ENCODE measurements at places on chromosomes 4 and X.

GRCh38 chr4:168919706-168920324, 90.2 kb downstream of the CBR4 start:
- DNase-seq, result no peak

GRCh38 chrX:125205133-125205917, 114.3 kb upstream of the TEX13C start:
- DNase-seq, result no peak

DNA sequence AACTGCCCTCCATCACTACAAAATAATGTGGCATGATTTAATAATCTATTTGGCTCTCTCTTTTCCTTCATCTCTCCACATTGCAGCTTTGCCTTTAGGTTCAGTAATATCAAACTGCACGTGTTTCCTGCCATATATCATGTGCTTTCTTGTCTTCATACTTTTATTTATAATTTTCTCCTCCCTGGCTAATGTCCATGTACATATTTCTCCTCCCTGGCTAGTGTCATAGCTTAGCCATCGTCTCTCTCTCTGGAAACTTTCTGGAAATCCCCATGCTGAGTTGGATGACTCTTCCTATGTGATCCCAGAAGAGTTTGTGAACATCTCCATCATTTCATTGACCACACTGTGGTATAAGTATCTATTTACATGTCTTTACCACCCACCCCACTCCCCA, 21.3 kb upstream of the PDGFC start:
- no peak for DNase-seq

- DNase-seq, result no peak
Measured at GRCh38 chr4:175514174-175514573, 297.9 kb downstream of the GPM6A start.

- DNase-seq, result no peak
Measured at GRCh38 chr4:16573739-16574138, 324.7 kb downstream of the LDB2 start.

DNA sequence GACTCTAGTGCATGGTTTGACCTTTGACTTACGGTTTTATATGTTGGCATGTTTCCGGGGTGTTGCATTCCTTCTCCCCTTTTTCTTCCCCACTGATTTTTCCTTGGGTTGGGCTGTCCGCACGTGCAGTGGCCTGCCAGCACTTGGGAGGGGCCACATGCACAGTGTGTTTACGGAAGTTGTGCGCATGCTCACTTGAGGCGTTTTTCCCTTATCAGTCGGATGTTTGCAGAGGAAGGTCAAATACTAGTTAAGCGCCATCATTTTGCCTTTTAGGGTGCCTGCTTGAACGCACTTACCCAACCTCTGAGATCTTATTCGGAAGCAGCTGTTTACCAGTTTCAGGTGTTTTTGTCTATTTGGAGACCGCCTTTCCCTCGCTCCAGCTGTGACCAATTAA, 653.9 kb upstream of the AADAT start:
- no peak for DNase-seq

DNA sequence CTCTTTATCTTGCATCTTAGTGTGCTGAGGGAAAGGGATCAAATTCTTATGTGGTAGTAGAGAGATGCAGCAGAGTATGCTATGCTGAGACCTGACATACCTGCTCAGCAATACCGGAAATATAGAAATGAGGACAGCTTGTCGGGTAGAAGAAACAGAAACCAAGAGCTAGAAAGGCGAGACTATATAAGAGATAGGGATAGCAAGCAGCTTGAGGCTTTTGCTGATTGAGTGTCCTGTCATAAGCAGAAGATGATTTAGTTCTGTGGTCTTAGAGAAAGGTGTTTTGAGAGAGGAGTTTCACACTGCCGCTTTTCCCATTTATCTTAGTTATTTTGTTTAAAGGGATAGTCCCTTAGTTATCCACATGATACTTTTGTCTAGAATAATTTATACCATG, 31.7 kb downstream of the USP9X start:
- no peak for DNase-seq

DNA sequence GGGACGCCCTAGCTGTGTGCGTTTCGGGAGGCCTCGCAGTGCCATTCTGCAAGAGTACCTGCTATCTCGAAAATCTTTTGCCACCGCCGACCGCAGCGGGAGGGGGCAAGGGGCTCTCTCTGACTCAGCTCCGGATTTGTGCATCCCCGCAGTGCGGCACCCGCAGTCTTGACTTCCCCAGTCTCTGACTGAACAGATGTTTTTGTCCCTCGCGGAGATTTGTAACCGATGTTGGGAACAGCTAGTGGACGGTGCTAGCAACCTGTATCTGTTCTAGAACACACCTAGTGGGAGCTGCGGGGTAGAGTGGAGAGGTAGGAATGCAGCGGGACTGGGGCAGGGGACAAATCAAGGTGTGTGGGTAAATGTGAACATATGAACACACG, 17.2 kb downstream of the NKX6-1 start:
- DNase-seq, result no peak

DNA sequence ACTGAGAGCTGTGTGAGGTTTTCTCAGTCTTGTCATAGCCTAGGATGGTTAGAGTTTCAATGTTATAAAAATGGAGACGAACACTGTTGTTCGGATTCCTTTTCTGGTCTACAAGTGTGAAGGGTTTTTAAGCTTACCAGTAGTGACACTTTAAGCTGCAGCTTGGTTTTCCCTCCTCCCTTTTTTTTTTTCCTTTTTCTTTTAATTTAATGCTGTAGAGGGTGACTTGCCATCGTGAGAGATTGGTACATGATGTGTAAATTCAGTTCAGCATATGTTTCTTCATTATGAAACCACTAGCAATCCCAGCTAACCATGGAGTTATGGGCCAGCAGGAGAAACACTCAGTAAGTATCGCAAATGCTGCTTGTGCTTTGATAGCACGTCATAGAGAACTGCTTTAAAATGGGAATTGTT, 165.0 kb downstream of the RAPGEF2 start:
- DNase-seq, result no peak

DNA sequence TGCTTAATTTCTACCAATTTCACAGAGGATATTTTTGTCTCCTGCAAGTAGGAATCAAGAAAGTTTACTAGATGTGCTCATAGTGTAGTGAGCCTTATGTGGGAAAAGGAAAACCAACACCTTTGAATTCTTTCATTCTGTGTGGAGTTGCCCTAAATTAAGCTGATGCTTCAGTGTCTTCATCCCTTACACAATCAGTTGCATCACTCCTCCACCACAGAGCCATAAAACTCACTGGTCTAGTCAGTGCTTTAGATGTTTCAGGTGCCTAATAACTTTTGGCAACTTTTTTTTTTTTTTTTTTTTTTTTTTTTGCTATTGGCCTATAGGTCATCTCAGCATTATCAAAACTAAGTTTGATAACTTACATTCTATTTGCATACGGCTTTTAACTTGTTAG, 41.5 kb downstream of the HHIP start:
- no peak for DNase-seq

DNA sequence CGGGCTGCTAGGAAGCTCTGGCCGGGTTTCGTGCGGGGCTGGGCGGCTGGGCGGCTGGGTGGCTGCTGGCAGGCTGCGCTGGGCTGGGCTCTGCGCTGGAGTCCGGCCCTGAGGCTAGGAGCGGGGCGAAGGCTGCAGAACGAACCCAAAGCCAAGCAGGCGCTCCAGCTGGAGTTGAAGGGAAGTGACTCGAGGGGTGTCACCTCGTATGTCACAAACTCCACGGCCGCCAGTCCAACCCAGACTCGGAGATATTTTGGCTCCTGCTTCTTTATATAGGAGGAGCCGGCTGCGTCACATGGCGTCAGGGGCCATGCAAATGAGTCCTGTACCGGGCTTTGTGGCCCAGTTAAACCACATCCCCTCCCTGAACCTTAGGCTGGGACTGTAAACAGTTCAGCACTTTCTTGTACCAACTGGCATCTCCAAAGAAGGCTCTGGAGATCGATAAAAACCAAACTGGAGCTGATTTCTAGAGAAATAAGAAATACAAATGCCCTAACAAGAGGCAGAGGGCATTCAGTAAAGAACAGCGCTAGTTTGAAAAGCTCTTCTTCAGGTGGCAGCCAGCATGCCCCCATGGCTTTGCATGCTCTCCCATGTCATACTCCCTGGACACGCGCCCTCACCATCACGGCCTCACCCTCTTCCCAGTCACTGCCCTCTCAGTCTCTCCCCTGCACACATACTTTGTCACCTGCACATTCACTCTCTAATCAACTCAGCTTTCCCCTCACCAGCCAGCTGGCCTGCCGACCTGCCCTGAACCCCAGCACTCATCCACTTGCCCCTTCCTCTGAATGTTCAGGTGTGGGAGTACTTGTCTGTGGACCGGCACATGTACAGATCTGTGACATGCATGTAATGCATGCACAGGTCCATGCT, 58.5 kb downstream of the TSC22D3 start:
- DNase-seq, result peak; percentile 73

DNA sequence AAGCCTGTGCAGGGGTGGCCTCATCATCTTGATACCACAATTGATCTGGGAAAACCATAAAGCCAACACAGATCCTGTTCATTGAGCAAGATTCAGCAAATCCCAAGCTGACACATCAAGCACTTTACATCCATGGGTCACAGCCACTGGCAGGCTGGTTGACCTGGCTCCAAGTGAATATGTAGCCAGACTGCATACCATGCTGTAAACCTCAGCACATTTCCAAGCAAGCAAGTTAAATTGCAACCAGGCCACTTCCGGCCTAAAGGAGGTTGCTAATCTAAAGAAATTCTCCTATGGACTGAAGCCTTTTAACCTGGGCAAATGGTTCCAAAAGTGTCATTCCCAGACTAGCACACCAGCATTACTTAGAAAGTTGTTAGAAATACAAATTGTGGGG, 54.4 kb upstream of the USP26 start:
- DNase-seq, result no peak

DNA sequence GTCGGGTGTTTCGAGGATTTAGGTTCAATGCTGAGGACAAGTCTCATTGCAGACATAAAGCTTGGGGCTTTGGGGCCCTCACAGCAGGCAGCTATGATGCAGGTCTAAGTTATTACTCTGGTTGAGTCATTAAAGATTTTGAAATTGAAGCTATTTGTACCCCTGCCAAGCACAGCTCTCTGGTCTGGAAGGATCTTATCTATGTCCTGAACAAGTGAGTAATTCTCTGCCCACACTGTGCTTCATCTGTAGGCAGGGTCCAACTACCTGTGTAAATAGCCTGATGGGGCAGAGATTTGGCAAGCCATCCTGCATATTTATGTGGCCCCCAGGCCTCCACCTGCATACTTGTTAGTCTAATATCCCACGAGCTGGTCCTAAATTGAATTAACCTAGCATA, 41.4 kb upstream of the MAGEA4 start:
- no peak for DNase-seq

- no peak for DNase-seq
Measured at GRCh38 chr4:185120631-185120946, 22.5 kb upstream of the SLC25A4 start.

GRCh38 chrX:20487227-20487626, 220.5 kb upstream of the RPS6KA3 start:
- no peak for DNase-seq

- no peak for DNase-seq
Measured at GRCh38 chr4:102761296-102761701, 531 bp upstream of the MANBA start.

DNA sequence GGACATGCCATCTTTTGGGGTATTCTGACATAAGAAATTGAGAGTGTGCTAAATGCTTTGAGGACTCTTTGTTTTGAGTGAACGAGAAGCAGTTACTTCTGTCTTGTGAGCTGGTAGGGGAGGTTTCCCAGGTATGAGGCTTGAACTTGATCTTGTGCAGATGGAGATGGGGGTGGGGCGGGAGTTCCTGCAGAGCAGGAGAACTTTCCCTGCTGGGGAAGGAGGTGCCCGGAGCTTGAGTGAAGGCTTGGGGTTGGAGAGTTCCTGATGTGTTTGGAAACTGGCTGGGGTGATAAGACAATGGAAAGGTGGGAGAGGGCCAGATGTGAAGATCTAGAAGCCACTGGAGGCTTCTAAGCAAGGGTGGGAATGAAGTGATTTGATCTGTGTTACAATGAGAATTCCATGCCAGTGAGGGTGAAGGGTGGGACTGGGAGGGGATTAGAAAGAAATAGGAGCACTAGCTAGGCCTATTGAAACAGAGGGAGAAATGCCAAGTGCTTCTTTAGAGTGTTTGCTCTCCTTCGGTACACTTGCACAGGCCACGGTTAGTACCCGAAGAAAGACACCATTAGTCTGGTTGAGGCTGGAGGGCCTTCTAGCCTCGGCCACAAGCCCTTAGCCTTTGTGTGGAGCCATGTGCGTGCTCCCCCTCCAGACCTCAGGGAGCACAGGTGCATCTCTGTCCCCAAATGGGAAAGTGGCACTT, 103.5 kb upstream of the STOX2 start:
- DNase-seq, result no peak

- no peak for DNase-seq
Measured at GRCh38 chr4:58175024-58175423, 1064.8 kb upstream of the IGFBP7 start.

DNA sequence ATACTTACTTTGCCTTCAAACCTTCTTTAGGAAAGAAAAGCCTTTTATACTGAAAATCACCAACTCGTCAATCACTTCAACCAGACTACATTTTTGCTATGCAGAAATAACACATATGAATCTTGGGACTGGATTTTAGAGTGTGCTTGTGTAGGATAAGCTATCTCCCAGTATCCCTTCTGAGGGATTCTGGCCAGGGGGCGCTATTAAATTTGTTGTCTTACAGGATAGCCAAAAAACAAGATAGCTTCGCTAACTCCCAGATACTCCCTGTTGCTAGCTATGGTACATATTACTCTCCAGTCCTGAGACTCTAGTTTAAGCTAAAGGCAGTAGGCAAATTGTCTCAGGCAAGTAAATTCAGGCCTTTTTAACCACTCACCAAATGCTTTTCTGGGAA, 167.2 kb downstream of the LHFPL1 start:
- DNase-seq, result no peak

DNA sequence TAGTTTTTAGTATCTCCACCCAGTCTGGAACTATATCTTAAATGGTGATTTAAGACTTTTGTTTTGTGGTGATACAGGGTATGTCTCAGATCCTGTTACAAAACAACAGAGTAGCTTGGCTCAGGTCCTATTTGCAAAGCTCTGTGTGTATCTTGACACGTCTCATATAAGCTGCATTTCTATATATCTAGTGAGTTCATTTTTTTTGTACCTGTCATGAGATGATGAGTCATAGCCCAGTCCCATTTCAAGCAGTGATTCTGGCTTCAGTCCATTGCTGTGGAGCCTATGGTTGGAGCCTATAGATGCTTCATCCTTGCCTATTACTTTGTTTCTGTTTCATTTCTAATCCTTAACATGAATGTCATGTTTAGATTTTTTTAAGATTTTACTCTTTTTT, 23.0 kb downstream of the GRXCR1 start:
- no peak for DNase-seq

GRCh38 chrX:120839491-120839890, 36.2 kb downstream of the CT47B1 start:
- no peak for DNase-seq

DNA sequence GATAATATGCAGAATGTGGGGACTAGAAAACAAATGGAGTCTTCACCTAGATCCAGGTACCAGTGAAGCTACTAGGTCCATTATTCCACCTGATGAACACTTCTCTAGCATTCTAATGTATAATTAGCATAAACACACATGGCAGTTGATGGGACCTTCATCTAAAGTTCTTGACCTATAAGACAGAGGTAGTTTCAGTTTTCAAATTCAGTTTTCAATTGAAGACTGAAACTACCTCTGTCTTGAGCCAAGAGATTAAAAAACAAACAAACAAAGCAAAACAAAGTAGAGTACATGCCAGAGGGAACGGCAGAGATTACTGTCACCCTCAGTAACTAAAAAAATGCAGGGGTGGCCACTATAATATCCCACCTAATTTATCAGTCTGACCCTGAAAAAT, 199.9 kb upstream of the NEIL3 start:
- no peak for DNase-seq
